Smooth muscle cell of the pulmonary artery (primary cell): ENCODE measurements at places on chromosomes 16 and 17. TPM values are rescaled to one million over a fixed set of nuclear protein-coding genes. Genes with fewer than 3 reads are reported as not detected.

The RND2 gene
- total RNA-seq, result 0.17 and 0.20 TPM in 2 replicates

The GRB7 gene
- total RNA-seq, result 0.13 TPM in 1 of 2 replicates, not detected in the other

The TM4SF5 gene
- not detected in 2 replicates for total RNA-seq

The KRT33B gene
- not detected in 2 replicates for total RNA-seq

The TPSD1 gene
- not detected in 2 replicates for total RNA-seq

The TMEM219 gene
- 81.6 and 84.1 TPM in 2 replicates for total RNA-seq
